Umbilical cord (tissue), 2 donors: ENCODE measurements at places on chromosomes 6 and 20. TPM values are rescaled to one million over a fixed set of nuclear protein-coding genes. Genes with fewer than 3 reads are reported as not detected.

DNA sequence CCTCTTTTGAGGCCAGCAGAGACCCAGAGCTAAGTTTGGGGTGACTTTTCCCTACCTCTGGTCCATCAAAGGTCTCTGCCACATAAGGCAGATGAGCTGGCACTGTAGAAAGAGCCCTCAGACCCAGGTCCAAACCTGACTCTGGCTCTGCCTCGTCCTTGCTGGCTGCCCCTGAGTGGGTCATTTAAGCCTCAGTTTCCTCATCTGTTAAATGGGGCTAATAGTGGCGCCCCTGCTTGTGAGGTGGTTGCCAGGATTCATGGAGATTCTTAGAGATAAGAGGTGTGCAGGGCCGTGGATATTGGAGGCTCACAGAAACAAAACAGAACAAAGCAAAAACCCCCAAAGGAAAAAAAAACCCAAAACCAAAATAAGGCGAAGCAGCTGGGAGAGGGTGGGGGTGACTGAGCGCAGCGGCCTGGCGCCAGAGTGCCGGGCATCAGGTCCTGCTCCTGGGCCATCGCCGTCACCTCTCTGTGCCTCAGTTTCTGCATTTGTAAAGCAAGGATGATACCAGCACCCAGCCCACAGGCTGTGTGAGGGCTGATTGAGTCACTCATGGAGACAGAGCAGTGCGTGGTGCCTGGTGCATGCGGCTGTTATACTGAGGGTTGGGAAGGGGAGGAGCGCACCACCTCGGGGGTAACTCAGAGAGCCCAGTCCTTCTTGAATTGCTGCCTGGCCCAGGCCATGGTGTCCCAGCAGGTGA, 133.8 kb upstream of the PTPN1 start:
- DNase-seq: no peak

DNA sequence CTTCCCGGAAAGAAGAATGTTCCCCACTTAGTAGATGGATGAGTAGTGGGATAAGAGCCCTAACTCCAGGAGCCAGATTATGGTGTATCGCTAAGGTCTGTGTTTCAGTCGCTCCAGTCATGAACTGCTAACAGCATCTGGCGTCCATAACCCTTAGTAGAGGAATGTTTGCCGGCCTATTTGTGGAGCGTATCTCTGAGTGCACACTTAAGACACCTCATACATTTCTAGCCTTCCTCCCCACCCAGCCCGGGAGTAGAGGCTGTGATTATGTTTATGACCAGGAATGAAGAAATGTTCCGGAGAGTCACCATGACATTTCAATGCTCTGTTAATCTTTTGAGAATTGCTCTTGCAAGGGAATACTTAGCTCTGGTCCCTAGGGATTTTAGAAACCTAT, 251.1 kb upstream of the SOX4 start:
- peak; percentile 83 for DNase-seq

GABRR1 gene
- total RNA-seq: 0.24 TPM

SLC16A10 gene
- 36.8 TPM for total RNA-seq

DNA sequence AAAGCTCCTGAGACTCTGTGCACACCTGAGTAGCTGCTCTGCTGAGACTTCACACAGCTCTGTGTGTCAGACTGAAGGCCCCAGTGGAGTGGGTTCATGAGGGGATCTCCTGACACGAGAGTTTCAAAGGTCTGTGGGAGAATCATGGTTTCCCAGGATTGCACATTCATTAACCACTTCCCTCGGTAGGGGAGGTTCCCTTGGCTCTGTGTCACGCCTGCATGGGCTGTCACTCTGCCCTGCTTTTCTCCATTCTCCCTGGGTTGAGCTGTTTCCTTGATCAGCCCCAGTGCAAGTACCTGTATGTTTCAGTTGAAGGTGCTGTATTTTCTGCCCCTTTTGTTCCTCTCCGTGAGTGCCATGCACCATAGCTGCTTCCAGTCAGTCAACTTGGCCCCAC, 236.9 kb downstream of the EPM2A start:
- DNase-seq: no peak

DNA sequence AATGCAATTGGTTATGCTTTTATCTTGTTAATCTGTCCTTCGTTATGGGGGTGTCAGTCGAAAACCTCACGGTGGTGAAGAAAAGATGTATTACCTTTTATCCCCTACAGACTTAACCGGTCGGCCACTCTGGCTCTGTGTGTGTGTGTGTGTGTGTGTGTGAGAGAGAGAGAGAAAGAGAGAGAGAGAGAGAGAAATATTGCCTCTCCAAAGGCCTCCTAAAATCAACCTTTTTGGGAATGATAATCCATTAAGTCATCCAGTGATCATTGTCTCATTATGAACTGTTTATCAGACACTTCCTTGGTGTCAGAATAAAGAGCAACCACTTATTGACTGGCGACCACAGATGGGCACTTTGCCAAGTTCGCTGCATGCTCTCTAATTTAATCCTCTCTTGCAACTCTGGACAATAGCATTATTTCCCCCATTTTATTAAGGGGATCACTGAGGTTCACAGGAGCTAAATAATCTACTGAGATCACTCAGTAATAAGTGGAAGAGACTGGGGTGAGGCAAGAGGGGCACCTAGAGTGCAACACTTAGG, 30.7 kb downstream of the SLC35D3 start:
- no peak for DNase-seq

DNA sequence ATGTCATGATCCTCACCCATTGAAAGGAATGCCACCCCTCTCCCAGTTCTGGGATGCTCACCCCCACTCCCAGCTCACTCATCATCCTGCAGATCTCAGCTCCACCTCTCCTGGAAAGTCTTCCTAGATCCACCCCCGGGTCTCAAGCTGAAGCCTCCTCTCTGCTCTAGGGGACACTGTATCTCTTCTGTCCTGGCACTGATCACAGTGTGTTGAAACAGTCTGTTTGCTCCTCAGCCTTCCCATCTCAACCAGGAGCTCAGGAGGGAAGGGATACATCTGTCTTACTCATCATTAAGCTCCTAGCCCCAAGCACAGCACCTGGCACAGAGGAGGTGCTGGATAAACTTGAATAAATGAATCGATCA, 80.1 kb downstream of the MRPL14 start:
- DNase-seq: no peak

GRCh38 chr6:121694801-121695251, 259.4 kb downstream of the GJA1 start:
- no peak for DNase-seq

GRCh38 chr20:24773168-24773567, 175.9 kb upstream of the CST7 start:
- no peak for DNase-seq
